HTR-8/SVneo (cell line): ENCODE measurements at places on chromosomes 4 and X.

GRCh38 chr4:6529021-6529420 is 46.0 kb upstream of the MAN2B2 start:
- DNase-seq = no peak

GRCh38 chr4:162847945-162848549 is 318.6 kb downstream of the NAF1 start:
- no peak for DNase-seq

DNA sequence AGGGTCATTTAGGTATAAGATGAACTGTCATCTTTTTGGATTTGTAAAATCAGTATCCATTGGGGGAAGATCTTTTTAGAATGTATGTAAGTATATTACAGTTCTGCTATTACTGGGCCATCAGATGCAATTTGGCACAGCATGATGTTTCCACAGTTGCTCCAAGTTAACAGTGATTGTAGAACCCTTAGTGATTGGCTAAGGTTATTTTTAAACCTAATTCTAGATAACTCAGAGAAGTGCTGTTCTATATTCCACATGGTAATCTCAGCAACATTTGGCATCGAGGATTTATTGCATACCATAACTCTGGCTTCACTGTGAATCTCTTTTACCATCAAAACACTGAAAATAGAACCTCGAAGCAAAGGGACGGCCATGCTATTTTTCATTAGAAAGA is 215.7 kb upstream of the HAND2 start:
- DNase-seq = no peak

- peak; percentile 60 for DNase-seq
Observed at GRCh38 chrX:1581132-1581531, 10.3 kb upstream of the AKAP17A start.

DNA sequence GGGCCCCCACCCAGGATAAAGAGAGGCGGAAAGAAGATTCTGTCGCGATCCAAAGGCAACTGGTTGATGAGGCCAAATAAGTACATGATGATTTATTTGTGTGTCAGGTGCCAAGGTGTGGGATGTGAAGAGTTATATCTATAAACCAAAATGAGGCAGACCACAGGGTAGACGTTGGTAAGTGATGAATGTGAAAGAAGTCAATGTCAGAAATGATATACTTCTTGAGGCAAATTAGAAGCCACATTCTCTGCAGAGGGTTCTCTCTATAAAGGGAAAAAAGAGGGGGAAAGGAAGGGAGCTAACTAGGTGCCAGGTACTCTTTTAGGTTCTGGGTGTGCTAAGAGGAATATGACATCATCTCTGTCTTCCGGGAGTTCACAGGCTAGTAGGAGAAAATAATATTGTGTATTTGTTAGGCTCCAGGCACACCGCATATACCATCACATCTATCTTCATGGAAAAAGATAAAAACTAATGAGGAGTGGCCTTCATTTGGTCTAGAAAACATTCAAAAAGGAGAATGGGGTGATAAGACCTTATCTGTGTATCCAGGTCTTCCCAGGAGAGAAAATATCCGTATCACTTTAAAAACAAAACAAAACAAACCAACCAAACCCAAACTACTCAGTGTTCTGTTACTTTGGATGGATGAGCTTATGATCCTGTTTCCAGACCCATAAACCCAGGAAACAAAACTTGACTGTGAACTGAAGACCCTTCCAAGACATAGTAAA is 4.8 kb upstream of the SH2D1A start:
- DNase-seq = no peak

DNA sequence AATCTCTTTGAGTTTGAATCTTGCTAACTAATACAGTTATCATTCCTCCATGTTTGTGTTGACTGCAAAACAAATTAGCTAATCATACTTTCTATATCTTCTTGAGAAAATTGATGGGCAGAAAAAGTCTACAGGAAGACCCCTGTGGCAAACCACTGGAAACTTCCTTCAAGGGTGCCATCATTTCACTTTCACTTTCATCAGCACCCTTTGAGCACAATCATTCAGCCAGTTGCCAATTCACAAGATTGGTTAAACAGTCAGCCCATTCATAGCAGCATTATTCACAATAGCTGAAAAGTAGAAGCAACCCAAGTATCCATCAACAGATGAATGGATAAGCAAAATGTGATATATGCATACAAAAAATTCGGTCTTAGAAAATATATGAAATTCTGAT is 101.5 kb downstream of the CCDC160 start:
- no peak for DNase-seq

DNA sequence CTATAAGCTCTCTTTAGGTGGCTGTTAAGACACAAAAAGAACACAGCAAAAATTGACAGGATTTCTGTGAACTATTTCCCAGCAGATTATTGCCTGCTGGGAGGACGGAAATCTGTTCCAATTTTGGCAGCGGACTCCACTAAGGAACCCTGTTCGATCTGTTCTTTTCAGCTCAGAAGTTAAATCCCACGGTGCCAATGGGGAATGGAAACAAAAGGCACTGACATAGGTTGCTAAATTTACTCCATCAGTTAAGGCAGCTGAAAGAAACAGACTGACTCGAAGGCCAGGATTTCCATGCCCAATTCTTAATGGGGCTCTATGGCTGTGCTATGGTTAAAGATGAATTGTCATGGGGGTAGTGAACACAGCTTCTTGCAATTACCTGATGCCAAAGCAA is 126.5 kb upstream of the HPGD start:
- no peak for DNase-seq

DNA sequence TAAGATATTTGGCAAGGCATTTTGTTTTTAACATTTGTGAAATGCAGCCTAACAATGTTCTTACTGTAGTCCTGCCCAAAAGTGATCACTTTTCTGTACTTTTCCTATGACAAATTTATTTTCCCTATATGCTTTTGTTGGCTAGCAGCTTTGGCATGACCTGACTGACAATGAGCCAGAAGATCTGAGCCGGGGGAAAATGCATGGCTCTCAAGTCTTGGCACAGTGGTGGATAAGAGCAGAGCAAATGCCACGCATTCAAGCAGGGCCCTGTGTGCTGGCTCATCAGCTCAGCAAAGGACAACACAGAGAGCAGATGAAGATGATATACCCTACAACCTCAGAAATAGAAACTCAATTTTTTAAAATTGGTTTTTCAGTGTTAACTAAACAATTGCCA is 187.3 kb downstream of the ANAPC10 start:
- DNase-seq = no peak

DNA sequence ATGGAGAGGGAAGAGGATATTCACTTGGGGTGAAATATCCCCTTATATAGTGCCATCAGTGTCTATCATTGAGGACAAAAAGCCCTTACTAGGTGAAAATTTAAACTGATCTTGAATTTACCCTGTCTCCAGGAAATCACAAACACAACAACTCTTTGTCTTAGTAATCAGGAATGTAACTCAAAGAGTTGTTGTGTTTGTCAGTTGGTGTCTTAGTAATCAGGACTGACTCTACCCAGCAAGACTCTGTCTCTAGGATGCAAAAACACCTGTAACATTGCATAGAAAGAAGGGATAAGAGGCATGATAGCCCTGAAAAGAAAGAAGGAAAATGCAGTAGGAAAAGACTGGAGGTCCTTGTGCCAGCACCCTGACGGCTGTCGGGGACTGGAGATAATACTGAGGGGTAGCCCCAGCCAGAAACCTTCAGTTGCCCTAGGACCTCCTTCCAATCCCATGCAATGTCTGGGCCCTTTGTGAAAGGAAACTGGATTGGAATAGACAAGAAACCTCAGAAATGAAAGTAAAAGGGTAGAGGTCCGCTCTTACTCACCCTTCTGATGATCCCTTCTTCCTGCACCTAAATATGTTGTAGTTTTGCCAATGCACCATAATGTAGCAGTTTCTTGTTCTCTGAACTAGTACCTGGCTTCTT is 45.3 kb downstream of the HMGB2 start:
- DNase-seq = no peak

- DNase-seq = no peak
Observed at GRCh38 chr4:162475246-162475645, 311.4 kb upstream of the FSTL5 start.

GRCh38 chrX:94633237-94633636 is 959.2 kb downstream of the FAM133A start:
- no peak for DNase-seq

- DNase-seq = no peak
Observed at GRCh38 chr4:154030746-154031145, 241.9 kb upstream of the SFRP2 start.

DNA sequence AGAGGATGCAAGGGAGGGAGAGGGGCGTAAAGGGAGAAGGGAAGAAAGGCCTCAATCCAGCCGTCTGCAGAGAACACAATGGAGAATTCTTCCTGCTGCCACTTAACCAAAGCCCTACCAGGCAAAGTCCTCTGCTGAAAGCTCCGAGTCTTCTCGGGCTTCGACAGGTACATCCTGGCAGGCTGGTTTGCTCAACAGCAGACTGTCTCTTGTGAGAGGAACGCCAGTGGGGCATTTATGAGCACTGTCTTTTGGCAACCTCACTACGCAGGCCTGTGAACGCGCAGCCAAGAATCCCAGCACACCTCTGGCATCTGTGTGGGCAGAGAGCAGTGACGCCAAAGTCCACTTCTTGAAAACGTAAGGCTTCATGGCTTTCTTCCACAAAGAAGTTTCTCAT is 207.5 kb upstream of the FAM9B start:
- DNase-seq = no peak

- no peak for DNase-seq
Observed at GRCh38 chrX:34866646-34867045, 76.0 kb upstream of the FAM47B start.

DNA sequence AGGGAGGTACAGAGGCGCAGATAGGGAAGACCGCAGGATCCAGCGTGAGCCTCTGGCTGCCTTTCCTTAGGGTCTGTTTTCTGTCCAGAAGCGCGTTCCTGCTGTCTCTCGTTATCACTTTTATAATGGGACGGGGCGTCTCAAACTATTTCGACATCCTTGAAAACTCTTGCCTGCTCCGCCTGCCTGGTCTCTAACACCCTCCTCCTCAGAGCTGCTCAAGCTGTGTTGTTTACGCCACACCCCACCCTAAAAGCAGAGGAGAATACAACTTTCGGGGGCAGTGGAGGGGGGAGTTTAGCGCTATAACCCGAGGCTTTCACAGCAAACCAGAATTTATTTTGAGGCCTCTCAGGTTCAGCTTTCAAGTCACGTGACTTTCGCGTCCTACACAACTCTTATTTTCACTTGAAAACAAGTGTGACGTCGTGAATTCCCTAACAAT is 646 bp upstream of the FAM3A start:
- no peak for DNase-seq

GRCh38 chr4:167786504-167786903 is 305.8 kb upstream of the ANXA10 start:
- no peak for DNase-seq

GRCh38 chr4:153531976-153532626 is 65.9 kb downstream of the TMEM131L start:
- no peak for DNase-seq

DNA sequence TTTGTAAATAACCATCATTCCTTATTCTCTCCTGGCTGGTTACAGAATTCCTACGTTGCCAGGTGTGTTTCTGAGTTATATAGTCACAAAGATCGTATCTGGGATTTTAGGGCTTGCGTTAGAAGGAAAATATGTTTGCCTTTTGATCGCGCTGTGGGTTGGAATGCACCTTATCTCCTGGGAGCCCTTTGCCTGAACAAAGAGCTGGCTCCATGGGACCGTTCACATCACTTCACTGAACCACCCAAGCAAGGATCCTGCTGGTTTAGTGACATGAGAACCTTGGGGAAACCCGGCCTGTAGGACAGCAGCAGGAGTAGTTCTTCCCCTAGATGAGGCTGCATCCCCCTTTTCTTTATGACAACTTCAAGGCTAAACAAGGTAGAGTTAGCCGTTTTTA is 51.6 kb downstream of the RS1 start:
- no peak for DNase-seq
